ENCODE measurements at places on chromosomes 11 and 22.

DNA sequence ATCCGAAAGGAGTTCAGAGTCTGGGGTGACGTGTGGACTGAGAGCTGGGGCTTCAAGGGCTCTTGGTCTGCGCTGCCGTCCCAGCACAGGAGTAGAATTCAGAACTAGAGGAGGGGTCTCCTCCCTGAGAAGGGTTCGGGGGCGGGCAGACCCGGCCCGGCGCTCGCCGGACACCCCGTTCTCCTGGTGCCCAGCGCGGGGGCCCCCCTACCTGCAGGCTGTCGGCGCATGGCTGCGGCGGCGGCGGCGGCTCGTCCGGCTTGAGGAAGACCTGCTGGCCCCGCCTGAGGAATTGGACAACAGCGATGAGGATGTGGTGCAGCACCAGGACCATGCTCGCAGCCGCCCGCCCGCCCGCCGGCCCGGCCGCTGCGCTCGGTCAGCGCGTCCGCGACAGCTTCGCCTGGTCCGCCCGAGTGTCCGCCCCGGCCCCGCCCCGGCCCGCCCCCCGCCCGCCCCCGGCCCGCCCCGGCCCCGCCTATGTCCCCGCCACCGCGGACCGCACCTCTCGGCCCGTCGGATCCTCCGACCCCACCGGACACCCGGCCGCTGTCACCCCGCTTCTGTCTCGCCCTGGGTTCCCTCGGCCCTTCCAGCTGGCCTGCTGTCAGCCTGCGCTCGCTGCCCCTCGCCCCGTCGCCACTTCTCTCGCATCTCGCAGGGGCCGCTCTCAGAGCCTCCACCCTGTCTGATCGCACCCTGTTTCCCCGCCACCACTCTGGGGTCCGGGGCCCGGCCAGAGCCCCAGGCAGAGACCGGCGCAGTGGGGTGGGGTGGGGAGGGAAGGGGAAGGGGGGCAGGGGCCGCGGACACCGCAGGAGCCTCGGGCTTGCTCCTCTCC is 32.0 kb downstream of the PDE2A start:
- DNase-seq, result no peak

DNA sequence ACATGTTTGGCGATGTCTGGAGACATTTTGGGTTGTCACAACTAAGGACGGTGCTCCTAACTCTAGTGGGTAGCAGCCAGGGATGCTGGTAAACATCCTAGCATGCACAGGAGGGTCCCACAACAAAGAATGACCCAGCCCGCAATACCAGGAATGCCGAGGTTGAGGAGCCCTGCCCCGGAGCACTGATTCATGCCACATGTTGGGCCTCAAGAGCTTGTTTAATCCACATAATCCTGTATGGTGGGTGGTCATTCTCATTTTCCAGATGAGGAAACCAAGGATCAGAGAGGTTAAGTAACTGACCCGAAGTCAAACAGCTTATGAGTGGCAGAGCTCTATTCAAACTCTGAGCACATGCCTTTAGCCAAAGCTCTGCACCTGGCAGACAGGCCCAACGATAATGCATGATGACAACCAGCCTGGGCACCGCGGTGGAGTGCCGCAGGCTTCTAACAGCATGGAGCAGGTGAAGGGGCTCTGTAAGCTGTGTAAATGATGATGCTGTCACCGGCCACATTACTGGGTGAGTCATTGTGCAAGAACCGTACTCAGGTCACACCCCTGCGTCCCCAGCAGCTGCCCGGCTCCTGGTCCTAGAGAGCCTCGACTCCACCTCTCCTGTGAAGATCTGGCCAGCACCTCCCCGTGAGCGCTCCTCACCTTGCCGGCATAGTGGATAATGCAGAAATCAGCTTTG is 58.6 kb downstream of the APOL1 start:
- DNase-seq, result no peak

DNA sequence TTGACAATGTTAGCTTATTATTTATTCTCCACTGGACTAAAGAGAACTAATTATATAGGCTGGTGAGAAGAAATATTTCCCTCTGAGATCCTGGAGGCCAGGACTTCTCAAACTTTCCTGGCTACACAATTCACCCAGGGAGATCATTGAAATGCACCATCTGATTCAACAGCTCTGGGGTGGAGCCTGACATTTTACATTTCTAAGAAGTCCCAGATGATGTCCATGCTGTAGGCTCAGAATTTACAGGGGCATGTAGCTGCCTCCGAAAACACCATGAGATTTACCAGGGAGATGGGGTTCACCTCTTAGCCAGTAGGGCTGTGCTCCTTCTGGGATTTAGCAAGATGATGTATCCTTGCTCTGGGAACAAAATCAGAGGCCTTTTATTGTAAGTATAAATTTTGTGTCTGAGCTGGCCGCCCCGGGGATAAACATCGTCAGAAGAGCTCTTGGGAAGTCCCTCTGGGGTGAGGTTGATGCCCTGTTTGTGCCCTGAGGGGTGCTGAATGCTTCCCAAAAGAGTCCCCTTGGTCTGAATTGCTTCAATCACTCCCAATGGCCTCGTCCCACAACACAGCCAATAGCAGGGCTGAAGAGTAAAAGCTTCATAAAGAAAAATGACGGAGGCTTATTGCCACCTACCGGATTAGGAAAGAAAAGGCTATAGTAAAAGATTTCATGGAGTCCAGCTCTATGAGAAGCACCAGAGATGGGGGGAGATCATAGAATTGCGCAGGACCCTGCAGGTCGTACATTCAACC is 33.4 kb upstream of the API5 start:
- DNase-seq, result no peak

DNA sequence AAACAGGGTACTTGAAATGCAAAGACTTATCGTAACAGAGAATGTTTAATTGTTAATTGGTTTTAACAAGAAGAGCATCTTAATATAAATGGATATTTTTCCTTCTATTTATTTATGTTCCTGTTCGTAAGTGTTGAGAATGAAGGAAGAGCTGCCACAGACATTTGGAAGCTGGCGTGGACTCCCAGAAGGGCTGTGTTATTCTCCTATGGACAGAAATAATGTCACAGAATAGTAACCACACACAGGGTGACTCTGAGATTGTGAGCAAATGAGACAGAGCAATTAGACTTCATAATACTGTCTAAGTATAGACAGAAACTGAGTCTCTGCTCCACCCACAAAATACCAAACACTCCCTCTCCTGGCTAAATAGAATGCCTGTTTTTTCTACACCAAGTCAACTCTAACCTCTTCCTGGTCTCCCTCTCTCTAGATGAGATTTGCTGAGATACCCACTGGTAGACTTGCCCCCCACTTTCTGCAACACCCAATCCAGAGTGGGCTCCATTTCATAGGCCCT is 6.1 kb downstream of the APOL3 start:
- DNase-seq, result no peak

DNA sequence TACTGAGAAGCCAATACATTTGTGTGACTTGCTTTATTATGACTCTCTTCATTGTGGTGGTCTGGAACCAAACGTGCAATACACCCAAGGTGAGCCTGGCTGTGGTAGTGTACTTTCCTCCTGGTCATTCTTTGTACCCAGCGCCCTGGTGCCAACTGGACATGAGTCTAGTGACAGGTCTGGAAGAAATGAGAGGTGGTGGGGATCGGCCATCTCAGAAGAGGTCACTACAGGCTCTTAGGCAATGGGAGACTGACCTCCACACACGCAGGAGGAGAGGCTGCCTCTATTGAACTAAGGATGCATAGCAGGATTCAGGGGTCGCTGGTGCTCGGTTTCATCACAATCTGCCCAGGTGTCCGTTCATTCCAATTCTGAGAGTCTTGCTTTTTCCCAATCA is 56.4 kb upstream of the RTL6 start:
- no peak for DNase-seq

- DNase-seq, result no peak
Observed at GRCh38 chr11:77658213-77659013, 20.8 kb upstream of the CLNS1A start.

DNA sequence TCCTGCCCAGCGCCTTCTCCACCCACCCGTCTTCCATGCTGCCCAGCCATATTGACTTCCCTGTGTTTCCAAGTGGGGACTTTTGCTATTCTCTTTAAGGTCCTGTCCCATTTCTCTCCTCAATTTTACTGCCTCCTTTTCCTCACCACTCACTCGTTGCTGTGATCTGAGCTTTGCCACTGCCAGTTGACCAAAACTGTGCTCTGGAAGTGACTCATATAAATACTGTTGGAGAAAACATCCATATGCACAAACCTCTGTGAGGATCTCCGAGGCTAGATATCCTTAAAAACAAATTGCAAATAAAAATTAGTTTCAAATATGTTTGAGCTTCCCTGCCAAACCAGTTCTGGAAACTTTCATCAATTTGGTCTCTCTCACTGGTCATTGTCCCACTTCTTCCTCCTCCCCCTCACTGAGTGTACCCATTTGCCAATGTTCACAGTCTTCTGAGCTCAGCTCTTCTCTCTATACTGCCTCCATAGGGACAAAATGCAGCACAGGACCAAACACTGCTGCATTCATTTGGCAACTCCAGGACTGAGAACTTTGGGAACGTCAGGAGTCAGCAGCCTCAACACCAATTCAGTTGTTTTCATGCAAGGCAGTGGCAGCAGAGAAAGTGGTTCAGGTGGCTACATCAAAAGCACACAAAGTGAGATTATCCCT is 34.0 kb upstream of the MMP13 start:
- no peak for DNase-seq

DNA sequence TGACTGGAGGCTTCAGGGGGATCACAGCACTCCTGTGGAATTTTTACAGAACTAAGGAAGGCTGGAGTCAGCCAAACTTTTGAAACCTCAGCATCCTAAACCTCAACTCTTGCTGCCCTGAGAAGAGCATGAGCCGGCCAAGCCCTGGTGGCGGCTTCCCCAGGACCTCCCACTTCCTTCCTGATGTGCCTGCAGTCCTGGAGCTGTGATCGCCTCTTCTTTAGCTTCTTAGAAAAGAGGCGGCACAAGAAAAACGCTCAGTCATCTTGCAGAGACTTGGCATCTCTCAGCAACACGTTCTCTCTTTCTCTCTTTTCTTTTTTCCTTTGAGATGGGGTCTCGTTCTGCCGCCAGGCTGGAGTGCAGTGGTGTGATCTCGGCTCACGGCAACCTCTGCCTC is 40.4 kb upstream of the AMPD3 start:
- peak; percentile 12 for DNase-seq

GRCh38 chr11:121465709-121466062 is 12.9 kb upstream of the SORL1-AS1 start:
- DNase-seq, result no peak

- DNase-seq, result no peak
Observed at GRCh38 chr22:24407884-24408283, 19.5 kb upstream of the ADORA2A start.

DNA sequence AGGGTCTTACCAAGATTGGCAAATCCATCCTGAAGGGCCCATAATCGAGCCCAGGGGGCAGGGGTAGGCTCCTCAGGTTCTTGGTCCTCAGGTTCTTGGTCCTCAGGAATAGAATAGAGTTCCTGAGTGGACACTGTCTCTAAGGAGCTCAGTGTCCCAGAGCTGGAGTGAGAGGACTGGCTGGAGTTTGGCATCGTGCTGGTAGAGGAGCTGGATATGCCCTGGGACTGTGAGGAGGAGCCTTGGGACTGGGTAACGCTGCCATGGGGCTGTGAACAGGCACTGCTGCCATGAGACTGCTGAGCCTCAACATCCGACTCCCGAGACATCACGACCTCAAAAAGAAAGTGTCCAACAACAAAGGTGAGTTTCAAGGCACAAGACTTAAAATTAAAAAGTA is 7.2 kb downstream of the CHEK2 start:
- no peak for DNase-seq

GRCh38 chr11:106128740-106129139 is 51.3 kb downstream of the AASDHPPT start:
- no peak for DNase-seq

DNA sequence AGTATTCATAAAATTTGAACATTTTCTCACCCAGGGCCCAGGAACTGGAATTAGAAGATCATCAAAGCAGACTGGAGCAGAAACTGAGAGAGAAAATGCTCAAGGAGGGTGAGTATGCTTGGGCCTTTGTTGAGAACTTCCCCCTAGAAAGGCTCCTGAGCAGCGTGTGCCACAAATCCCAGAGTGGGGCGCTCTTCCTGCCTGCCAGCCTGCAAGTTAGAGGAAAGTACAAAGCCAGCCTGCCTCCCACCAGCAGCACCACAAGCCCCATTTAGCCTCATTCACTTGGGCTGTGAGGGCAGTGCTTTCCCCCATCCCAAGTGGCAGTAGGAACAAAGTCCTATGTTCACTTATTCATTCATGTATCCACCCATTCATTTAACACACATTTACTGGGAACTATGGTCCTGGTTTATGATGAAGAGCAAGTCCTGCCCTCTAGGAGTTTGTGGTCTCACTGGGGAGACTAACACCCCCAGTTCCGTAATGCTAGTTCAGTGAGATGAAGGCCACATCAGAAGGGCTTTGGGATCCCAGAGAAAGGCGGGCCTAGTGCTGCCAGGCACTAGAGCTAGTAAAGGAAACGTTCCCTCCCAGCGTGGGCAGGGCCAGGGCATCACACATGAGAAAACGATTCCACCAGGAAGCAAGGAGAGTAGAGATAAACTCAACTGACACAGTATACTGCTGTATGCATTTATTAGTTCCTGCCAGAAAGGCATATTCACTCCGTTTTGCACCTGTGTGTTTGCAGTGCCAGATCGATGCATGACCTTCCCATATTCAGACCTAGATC is 22.4 kb upstream of the PARVA start:
- no peak for DNase-seq

GRCh38 chr11:76660533-76661305 is 9.8 kb downstream of the LRRC32 start:
- DNase-seq, result no peak

GRCh38 chr11:94897330-94897768 is 76.0 kb downstream of the CWC15 start:
- no peak for DNase-seq

DNA sequence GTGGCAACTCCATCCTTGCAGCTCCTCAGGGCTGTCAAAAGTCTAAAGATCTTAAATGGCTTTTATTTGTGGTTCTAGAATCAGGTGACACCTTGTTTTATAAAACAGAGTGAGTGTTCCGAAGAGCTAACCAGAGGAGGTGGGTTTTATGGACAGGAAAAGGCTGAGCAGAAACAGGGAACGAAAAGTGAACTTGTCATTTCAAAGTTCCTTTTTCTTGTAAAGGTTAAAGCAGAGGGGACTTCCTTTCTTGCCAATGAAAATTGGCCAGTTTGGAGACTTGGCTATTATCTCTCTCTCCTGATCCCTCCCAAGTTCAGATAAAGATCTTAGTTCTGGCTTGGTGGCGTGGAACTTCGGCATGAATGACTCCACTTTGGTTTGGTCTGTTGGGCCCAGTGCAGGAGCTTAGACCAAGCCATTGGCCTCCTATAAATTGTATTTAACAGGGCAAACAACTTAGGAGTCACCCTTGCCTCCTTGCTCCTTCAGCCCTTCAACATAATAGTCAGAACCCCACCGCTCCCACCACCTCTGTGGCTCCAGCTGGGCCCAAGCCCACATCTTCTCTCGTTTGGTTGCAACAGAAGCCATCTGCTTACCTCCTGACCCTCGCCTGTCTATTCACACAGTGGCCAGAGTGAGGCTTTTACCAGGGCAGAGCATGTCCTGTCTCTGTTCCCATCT is 102.4 kb upstream of the THY1 start:
- DNase-seq, result no peak
